Hippocampal formation (tissue), 2 donors: ENCODE measurements at places on chromosomes 1 and 21.

- DNase-seq: no peak
These were observed 13.5 kb downstream of the ZYG11A start for GRCh38 chr1:52856026-52856425.

- DNase-seq: no peak
These were observed 69.5 kb downstream of the ARHGEF16 start for GRCh38 chr1:3523980-3524379.

DNA sequence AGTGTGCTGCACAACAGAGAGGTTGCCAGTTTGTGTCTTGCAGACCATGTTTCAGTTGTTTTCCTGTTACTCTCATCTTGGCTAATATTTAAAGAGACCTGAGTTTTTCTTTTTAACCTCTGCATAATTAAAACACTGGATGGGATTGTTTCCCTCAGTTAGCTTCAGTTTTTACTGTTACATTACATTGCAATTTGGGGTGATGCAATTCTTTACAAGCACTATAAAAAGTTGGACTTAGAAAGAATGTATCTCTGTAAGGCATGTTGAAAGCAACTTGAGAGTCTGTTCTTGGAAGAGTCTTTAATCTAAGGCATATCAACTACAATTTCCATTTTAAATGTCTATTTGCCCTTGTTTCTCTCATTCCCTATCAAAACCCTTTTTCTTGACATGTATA lies 99.1 kb downstream of the DNM3 start:
- DNase-seq: no peak

GRCh38 chr1:228262475-228262874 lies 54.6 kb downstream of the OBSCN start:
- no peak for DNase-seq

GRCh38 chr1:156662800-156663055 lies 14.5 kb downstream of the NES start:
- no peak for DNase-seq

DNA sequence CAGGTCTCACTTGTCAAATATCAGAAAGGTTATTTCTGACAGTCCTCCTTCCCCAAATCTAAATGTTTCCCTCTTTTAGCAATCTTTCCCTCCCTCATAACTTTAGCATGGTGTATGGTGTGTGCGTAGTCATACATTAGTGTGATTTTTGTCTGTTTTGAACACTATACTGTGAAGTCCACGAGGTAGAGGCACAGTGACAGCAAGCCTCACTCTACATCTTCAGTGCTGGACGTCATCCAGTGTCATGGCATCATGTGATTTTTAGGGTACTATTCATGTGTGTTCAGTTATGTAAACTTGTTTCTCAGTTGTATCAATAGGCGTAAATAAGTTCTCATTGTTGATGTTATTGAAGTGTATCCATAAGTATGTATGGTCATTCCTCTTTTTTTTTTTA lies 39.1 kb downstream of the DYRK1A start:
- no peak for DNase-seq

DNA sequence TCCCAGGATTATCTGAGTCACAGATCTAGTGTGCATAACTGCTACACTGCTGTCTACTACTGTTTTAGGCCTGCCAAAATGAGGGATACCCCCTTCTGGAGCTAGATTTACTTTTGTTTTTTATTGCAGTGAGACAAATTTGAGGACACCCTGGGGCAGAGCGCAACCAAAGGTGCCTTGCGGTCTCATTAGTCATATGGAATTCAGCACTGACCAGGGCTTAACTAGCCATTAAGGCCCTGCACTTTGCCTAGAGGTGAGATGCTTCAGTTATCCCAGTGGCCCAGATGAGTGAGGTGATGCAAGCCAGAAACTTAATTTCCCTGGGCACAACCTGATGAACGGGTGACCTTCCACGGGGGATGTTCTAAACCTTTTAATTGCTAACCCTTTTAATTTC lies 998 bp upstream of the SPAG17 start:
- DNase-seq: no peak
